ENCODE measurements at places on chromosomes 1 and 21. TPM values are rescaled to one million over a fixed set of nuclear protein-coding genes. Genes with fewer than 3 reads are reported as not detected.

KRTAP7-1 gene
- total RNA-seq: not detected

IBA57 gene
- total RNA-seq: 7.5 TPM

PTTG1IP gene
- total RNA-seq: 55.2 TPM

SMCP gene
- total RNA-seq: not detected

HJV gene
- not detected for total RNA-seq

NLRP3 gene
- 4.7 TPM for total RNA-seq

LRRC8D gene
- 23.9 TPM for total RNA-seq

MYCL gene
- not detected for total RNA-seq

PTPRC gene
- total RNA-seq: 604 TPM

SERPINC1 gene
- total RNA-seq: not detected

GRCh38 chr1:24204116-24204515 is 17.0 kb upstream of the IFNLR1 start:
- no peak for DNase-seq

GRCh38 chr1:183830389-183830788 is 25.5 kb downstream of the RGL1 start:
- DNase-seq: no peak

- no peak for DNase-seq
These were observed 426.3 kb upstream of the CHRM3 start for GRCh38 chr1:238960071-238960470.

GRCh38 chr1:18787825-18788385 is 71.6 kb downstream of the TAS1R2 start:
- DNase-seq: no peak

DNA sequence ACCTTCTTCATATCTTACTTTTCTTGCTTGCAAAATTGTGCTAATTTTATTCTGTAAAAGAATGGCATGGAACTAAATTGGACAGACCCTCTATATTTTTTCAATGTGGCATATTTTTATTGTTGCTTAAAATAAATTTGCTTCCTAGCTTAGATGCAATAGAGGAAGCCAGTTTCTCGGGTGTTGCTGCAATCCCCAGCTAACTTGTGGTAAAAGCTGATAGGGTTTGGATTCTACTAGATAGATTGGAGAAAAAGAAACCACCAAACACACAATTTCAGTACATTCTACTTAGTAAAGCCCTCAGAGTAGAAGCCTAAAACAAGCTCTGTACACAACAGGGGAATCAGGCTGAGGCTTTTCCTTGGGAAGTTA is 49.5 kb upstream of the GCLM start:
- DNase-seq: no peak

DNA sequence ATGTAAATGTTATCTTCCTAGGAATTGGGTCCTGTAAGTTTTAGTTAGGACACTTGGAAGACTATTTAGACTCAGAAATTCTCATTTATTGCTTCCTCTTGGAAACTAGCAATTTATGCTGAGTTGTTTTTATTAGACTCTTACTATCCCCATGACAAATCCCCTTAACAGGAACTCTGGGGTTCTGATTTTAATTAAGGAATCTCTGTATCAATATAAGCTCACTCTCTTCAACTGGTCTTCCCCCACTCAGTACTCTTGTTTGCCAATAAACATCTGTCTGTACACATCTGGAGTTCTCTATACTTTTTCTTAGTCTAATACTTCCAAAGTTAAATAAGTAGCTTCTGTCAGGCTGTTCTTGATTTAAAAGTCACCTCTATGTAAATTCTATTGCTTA is 64.1 kb upstream of the TBX15 start:
- DNase-seq: no peak

DNA sequence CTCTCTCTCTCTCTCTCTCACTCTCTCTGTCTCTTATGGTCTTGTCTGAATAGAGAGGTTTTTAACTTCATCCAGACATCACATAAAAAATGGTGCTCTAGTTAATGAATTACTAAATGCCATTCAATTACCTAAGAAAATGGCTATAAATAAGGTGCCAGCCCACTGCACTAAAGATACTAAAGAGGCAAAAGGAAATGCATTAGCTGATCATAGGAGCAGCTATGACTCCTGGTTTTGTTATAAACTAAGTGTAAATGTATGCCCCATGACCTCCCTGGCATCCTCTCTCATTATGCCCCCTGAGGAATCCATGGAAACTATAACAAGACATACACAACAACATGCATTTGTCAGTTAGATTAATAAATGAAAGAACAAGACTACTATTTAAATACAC is 57.5 kb upstream of the PDC start:
- DNase-seq: no peak

DNA sequence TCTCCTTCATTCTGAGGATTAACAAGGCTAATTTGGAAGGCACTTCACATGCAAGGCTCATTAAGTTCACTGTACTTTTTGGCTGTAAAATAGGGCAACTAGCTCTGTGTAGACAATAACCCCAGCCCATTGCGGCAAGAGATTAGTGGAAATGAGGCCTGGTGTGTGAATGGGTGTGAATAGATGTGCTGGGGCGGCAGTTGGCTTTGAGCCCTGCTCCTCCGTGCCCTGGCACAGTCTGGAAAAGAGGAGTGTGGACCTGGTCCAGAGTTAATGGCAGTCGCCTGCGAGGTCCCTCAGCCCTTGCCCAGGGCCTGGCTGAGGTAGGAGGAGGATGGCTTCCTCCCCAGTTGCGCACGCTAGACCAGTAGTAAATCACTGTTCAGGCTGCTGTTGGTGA is 4.8 kb downstream of the KISS1 start:
- DNase-seq: no peak

DNA sequence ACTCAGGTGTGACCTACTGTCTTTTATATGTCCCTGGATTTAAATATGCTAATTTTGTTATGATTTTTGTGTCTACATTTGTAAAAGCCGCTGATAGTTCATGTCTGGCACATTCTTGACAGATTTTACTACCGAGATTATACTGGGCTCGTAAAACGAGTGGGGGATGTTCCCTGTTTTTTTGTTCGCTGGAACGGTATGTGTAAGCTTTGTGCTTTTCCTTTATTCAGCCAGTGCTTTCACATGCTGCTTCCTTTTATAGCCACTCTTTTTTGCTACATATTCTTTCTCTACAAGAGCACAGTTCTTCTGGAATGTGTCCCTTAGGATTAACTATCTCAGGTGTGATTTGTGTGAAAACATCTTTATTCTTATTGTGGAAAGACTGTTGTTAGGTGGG is 46.6 kb downstream of the ADARB1 start:
- DNase-seq: no peak

DNA sequence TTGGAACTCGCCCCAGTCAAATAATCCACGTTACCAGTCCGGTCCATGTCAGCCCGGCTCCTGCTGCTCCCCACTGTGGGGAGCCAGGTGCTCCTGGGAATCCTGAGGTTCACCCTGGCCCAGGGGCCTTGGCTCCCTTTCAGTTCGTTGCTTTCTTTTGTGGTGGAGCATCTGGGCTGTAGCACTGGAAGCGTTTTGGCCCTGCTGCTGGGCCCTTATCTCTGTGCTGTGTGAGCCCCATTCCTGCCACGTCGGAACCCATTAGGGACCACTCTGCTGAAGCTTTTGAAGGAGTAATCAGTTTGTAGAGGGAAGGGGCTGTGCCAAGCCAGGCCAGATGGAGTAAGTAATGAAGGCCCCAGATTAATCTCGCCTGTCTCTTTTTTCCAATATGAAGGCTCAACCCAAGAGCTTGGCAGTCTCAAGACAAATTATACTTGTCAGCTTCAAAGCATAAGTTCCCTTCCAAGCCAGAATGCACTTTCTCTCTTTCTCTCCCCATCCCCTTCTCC is 82.3 kb downstream of the PGM1 start:
- no peak for DNase-seq

DNA sequence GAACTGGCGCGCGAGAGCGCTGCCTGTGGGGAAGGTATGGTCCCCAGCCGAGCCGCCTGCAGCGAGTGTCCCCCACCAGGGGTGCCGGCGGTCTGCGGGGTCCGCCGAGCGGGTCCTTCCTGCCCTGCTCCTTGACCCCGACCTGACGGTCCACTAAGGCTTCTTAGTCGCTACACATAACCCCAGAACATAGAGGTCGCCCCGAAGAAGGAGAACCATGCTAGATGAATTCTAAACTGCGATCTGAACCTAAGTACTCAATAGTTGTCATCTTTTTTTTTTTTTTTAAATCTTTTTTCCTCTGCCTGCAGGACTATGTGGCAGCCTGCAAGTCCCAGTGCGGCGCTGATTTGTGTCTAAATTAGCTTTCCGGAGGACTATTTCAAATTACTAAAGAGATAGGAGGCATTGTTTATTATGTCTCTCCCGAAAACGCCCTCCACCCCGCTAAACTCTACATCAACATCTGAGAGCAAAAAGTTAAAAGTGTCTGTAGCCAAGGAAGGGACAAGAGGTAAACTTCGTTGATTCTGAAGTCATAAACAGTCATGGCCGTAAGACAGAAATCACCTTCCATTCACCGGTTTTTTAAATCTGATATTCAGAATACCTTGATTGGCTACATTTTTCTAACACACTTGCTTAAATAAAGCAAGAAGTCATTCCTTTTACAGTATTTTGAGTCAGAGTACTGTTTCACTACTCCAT is 476 bp downstream of the AXDND1 start:
- no peak for DNase-seq

GRCh38 chr1:62325681-62326080 is 6.4 kb upstream of the KANK4 start:
- no peak for DNase-seq

DNA sequence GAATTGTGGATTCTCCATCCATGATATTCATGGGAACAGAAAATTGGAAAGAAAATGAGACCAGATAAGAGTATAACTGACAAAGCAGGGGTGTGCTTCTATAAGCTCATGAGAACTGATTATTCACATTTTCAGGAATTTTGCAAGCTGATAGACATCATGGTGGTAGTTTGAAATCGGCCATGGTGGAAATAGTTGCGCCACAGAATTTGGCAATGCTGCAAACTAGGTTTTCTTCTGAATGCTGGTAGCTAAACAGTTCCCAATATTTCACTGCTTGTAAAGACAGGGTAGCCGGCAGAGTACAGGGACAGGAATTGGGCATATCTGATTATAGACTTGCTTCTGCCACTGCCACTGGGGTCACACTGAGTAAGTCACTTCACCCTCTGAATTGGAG is 151.1 kb downstream of the PLXNA2 start:
- no peak for DNase-seq

DNA sequence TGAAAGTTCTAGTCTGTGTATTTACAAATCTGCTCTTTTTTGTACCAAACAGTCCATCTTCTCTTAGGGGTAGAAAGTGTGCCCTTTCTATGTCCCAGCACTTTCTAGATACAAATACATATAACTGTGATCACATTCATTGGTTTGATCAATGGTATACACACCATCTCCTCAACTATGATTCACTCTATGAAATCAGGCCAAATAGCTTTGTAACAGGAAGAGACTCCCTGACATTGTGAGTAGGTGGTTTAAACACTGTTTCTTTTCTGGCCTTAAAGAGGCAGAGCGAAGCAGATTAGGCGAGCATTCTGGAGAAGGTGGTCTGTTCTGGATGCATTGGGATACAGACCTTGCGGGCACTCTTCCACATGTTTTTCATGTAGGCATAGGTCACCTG is 39.3 kb upstream of the EXOSC10 start:
- no peak for DNase-seq

GRCh38 chr1:227996187-227996950 is 10.4 kb upstream of the WNT3A start:
- peak; percentile 3 for DNase-seq

- DNase-seq: no peak
These were observed 107.5 kb downstream of the CHRM3 start for GRCh38 chr1:239493811-239494414.

DNA sequence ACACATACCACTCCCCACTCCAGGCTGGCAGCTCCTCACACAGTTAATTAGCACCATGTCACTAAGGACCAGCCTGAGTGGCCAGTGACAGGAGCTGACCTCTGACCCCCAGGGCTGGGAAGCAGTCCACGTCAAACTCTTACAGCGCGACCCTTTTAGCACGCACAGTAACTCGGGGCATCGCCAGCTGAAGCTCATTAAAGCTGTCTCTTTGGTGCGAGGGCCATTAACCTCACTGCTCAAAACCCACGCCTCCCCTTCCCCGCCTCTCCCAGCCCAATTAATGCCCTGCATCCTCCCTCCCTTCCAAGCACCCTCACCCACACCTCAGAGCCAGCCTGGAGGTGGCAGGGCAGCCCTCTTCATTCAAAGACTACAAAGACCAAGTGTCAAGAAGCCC is 31.7 kb downstream of the DMAP1 start:
- DNase-seq: no peak

- DNase-seq: no peak
These were observed 51.9 kb downstream of the DHX9 start for GRCh38 chr1:182890927-182891610.

- no peak for DNase-seq
These were observed 44.5 kb upstream of the CCDC190 start for GRCh38 chr1:162905174-162906158.

GRCh38 chr1:20770314-20771087 is 16.6 kb downstream of the HP1BP3 start:
- DNase-seq: no peak

DNA sequence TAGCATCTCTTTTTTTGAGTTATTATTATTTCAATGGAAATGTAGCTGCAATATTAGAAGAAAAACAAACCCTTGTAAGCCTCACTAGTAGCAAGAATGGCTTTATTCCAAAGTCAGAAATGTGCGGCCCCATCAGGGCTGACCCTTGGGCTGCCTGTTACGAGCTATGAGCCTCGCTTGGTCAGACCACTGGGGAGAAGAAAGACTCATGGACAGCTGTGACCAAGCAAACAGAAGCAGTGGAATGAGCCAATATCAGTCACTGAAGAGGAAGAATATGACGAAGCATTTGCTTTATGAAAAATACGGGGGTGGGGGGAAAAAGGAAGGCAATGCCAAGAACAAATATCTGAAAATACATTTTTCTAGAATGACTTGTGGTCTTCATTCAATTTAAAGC is 504.5 kb downstream of the LMO4 start:
- DNase-seq: no peak

GRCh38 chr1:33943978-33944377 is 80.1 kb downstream of the HMGB4 start:
- no peak for DNase-seq

DNA sequence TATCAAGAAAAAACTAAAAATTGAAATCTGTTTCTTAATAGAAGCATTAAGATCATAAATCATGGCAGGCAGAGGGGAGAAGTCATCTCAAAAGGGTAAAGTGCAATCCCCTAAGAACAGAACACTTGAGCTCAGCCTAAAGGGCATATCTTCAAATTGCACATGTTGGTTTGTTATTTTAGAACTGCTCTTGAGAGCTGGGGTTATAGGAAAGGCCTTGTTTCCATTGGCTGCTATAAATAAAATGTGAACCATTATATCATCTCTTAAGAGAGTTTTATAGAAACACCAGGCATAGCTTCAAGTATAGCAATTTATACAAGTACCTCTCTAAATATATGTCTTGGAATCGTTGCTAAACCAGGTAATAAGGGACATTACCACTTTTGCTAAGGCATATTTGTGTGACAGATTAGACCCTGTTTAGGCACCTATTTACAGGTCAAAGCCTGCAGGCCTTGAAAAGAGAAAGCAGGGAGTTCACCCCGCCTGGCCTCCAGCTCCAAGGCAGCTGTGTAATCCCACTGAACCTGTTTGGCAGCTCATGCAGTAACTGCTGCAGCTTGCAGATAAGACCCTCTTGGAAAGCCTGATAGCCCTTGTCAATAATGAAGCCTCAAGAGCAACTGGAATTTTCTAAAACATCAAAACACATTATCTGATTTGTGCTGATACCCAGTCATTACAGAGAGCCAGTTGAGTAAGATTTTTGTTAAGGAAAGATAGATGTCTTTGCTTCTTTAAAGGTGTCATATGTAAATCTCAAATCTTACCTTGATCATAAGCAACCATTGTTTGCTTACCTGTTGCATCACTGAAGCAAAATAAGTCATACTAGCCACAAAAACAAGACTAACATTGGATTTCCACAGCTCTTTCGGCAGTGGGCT is 24.2 kb upstream of the SYDE2 start:
- no peak for DNase-seq

- no peak for DNase-seq
These were observed 353.8 kb upstream of the PLXNA2 start for GRCh38 chr1:208598021-208598420.
